ENCODE measurements at places on chromosomes 12 and 14. TPM values are rescaled to one million over a fixed set of nuclear protein-coding genes. Genes with fewer than 3 reads are reported as not detected.
A peak's percentile ranks its signal among the peaks of the same experiment; 100 is the strongest.

DNA sequence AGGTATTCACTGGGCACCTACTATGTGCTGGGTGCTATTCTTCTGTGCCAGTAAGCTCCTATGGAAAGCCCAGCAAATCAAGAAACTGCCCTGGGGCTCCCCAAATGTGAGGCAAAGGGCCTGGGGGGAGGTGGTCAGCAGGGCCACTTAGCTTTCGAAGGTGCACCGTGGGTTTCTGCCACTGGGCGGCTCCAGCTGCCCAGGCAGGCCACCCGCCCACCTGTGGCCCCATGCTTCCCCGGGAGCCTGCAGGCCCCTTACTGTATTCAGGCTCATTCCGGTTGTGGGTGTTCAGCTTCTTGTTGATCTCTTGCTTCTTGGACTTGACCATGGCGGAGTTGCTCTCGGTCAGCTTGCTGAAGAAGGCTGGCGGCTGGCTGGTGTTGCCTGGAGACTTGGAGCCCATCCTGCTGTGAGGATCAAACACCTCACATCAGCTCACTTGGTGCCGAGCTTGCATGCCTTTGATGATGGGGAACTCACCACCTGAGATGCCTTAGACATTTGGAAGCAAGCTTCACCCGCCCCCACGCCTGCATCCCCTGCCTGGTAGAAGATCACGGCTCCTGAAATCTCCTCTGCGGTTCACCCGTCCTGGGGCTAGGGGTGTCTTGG, 37.3 kb downstream of the RFLNA start:
- DNase-seq = no peak

DNA sequence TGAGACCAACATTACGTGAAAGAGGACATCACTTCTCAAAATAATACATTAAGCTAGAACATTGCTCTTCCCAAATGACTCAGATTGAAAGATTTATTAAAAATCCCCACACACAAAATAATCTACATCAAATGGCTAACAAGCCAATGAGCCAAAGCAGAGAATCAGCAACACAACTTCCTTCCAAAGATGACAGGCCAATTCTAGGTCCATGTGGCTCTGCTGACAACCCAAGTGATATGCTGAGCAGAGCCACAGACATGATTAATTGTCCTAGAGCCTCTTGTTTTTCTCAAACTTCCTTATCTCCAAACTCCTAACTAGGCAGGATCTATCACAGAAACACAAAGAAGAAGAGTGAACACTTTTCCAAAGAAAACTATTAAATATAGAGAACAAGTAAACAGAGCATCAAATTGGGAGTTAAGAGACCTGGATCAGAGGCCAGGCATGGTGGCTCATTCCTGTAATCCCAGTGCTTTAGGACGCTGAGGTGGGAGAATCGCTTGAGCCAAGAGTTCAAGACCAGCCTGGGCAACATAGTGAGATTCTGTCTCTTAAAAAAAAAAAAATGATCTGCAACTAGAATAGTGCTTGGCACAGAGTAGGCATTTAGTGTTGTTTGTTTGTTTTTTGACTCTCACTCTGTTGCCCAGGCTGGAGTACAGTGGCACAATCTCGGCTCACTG, 38.5 kb downstream of the SENP1 start:
- no peak for DNase-seq

GRCh38 chr12:126684703-126685102, 1582.3 kb upstream of the TMEM132C start:
- no peak for DNase-seq

GRCh38 chr12:129641926-129642325, 261.9 kb downstream of the TMEM132D start:
- no peak for DNase-seq

DNA sequence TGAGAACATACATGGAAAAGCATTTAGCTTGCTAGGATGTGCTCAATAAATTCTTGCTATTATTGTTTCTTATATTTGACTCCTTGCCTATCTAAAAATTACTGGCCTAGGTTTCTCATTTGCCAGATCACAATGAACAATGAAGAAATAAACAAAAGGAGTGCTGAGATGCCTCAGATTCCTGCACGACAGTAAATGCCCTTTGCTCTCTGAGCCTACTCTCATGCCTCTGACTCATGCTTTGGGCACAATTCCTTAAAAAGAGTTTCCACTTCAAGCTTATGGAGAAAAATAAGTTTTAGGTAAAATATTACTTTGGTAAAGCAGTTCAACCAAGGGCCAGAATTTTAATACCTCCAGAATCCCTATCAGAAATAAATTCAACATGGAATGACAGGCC, 30.9 kb downstream of the GRIN2B start:
- no peak for DNase-seq

DNA sequence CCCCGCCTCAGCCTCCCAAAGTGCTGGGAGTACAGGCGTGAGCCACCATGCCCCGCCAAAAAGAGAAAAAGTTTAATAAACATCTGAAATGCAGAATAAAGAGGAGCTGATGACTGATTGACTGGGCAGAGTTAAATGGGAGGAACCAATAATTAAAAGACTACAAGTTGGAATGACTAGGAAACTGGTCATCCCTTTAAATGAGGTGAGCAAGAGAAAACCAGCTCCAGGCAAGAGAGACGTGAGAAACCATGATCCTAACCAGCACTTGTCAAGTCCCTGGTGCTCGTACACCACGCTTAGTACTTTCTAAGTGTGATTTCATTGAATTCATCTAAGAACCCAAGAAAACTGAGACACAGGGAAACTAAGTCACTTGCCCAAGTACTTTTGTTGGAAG, 47.9 kb downstream of the MAP1LC3B2 start:
- no peak for DNase-seq

GRCh38 chr12:54654926-54655325, 6.8 kb upstream of the DCD start:
- DNase-seq = no peak

- DNase-seq = peak; percentile 62
Measured at GRCh38 chr12:48817873-48818830, at the start of gene CACNB3. Gene CACNB3 (plus strand): TSS chr12:48818496. CDS start chr12:48818930, 434 bp downstream.

DNA sequence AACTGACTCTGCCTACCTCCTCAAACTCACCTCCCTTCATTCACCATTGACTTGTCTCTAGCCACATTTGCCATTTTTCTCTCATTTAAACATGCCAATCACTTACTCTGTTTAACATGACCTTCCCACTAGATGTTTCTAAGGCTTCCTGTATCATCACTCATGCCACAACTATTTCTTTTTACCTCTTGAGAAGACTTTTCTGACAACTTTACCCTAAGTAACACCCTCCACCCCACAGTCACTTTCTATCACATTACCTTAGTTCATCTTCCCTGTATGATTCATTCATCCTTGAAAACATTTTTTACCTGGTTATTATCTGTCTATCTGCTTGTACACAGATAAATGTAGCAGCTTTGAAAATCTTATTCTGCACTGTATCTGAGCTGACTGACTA, 19.4 kb downstream of the PLCZ1 start:
- DNase-seq = no peak

The DIO2 gene
- 48.7 TPM for total RNA-seq

The TMCC3 gene
- 0.43 TPM for total RNA-seq

The ZBTB42 gene
- total RNA-seq = 0.83 TPM

The SSTR1 gene
- total RNA-seq = not detected

The RDH16 gene
- total RNA-seq = not detected

The LBHD2 gene
- not detected for total RNA-seq

The KRT73 gene
- total RNA-seq = not detected

All from H4 (cell line).